ENCODE measurements at places on chromosomes 16 and 17. TPM values are rescaled to one million over a fixed set of nuclear protein-coding genes. Genes with fewer than 3 reads are reported as not detected.

ASGR2 gene
- not detected for total RNA-seq

KRTAP4-9 gene
- total RNA-seq = not detected

NDUFAF8 gene
- 232 TPM for total RNA-seq

WSCD1 gene
- 3.3 TPM for total RNA-seq

DPEP3 gene
- total RNA-seq = not detected

MYH11 gene
- 0.12 TPM for total RNA-seq

OR1F1 gene
- total RNA-seq = 0.17 TPM

PLA2G10 gene
- total RNA-seq = 0.49 TPM

UNC45B gene
- total RNA-seq = not detected

TNK1 gene
- total RNA-seq = 1.4 TPM

CCL11 gene
- not detected for total RNA-seq

KRT36 gene
- not detected for total RNA-seq

GRIN2C gene
- total RNA-seq = 0.24 TPM

JMJD6 gene
- total RNA-seq = 75.0 TPM

SLFN14 gene
- not detected for total RNA-seq

KRT33A gene
- total RNA-seq = not detected

RNF112 gene
- 0.92 TPM for total RNA-seq

ARL17A gene
- 2.6 TPM for total RNA-seq

NGFR gene
- total RNA-seq = 0.66 TPM

SPATA32 gene
- 0.16 TPM for total RNA-seq

ARHGAP44 gene
- total RNA-seq = 2.4 TPM

EFNB3 gene
- 1.2 TPM for total RNA-seq

CYLD gene
- 12.2 TPM for total RNA-seq

NT5M gene
- total RNA-seq = 7.4 TPM

KLHL10 gene
- 0.18 TPM for total RNA-seq

ZFP3 gene
- total RNA-seq = 0.77 TPM

HOXB1 gene
- not detected for total RNA-seq

UBE2Z gene
- total RNA-seq = 126 TPM

All from A549 treated with Mapracorat at 1 μM for 4 hours (cell line).